ENCODE measurements at places on chromosomes 11 and 22. TPM values are rescaled to one million over a fixed set of nuclear protein-coding genes. Genes with fewer than 3 reads are reported as not detected.
A peak's percentile ranks its signal among the peaks of the same experiment; 100 is the strongest.

GRCh38 chr11:45264839-45265515 lies 21.2 kb downstream of the SYT13 start:
- no peak for ATAC-seq

DNA sequence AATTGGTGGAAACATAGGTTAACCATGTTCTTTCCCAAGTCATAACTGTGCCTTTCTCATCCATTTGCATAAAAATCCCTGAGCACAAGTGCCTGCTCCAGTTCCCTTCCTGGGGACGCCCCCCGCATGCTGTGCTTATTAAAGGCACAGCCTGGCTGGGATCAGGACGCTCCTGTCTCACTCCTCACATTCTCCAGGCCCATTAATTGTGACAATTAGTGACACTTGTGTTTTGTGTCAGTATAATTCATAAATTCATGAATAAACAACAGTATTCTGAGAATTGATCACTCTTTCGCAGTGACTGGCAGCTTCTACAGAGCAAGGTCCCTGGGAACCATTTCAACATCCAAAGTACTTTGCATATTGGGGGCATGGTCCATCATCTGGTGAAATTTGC lies 1354.4 kb downstream of the TBC1D22A start:
- ATAC-seq, result no peak

- no peak for ATAC-seq
These were observed 66.5 kb downstream of the ARHGAP42 start for GRCh38 chr11:100753571-100753970.

GRCh38 chr11:130102301-130103249 lies 32.9 kb downstream of the APLP2 start:
- ATAC-seq, result peak; percentile 23

DNA sequence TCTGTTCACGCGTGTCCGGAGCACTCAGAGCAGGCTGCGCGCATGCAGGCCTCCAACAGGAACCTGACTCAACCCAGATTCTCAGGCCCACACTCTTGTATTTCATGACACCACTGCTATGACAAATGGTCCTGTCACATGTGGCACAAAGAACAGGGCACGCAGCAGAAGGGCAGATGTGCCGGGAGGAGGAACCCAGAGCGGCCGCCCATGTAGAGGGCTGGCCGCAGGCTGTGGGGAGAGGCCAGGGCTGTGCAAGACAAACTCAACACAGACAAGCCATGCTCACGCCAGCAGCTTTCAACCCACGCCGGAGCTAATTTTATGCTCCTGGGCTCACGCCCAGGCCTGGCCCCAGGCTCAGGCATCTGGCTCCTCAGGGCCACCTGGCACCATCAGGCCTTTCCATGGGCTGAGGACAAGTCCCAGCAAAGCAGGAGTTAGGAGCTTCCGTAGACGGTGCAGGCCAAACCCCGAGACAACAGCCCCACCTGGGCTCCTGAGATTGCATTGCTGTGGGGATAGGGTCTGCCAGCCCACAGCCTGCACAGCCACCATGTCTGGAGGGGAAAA lies 40.0 kb downstream of the DUSP8 start:
- peak; percentile 88 for ATAC-seq

DNA sequence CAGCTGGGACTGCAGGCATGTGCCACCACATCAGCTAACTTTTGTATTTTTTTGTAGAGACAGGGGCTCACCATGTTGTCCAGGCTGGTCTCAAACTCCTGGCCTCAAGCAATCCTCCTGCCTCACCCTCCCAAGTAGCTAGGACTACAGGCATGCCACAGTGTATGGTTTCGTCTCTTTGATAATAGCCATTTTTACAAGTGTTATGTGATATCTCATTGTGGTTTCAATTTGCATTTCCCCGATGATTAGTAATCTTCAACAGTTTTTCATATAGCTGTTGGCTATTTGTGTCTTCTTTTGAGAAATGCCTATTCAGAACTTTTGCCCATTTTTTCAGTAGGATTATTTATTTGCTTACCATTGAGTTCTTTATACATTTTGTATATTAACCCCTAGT lies 9.0 kb upstream of the MTMR3 start:
- no peak for ATAC-seq

DNA sequence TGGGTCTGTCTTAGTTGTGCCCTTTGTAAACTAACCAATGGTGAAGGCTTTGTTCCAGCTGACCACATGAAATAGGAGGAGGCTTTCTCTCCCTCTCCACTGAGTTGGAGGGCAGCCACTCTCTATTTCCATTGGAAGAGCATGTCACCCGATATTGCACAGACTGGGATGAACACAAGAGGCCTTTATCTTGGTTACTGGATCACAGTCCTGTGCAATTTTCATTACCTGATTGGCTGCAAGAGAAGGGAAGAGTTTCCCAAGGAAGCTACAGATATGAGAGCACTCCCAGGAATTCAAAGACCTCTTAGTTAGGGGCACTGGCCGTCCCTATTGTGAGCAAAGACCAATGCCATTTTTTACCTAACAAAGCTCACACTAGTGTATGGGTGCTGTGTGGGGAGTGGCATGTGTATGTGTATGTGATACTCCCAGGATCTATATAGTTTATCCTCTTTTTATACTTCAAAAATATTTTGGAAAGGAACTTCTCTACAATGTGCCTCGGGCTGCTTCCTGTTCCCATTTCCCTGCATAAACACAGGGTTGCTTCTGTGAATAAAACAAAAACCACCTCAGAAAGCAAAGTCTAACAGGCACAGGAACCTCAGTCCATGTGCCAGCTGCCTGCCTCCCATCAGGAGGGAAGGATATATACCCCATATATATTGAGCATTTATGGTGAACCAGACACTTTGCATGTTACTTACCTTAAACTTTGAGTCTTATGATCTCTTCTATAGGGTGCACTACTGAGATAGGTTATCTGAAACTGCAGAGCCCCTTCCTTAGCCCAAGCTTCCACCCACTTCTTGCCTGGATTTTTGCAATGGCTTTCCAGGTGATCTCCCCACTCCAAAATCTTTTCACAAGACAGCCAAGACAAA lies 126.5 kb downstream of the RASSF10 start:
- ATAC-seq, result peak; percentile 95

DNA sequence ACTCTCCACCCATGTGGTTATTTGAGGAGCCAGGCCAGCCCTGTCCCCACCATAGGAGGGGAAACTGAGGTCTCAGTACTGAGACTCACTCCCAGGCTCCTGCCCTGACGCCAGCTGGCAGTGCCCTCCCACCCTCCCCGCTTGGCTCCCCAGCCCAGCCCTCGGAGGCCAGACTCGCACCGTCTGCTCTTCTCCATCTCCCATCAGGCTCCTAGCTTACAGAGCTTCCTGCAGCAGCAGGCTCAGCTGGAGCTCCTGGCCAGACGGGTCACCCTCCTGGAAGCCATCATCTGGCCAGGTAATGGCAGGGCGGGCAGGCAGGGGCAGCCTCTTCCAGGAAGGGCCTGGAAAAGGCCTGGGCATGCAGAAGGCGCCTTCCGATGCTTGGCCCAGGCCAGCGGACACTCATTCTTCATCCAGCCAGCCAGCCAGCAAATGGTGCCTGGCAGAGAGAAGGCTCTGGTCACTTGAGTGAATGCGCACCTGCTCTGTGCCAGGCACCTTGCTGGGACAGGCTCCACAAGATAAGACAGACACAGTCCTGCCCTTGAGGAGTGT lies 12.6 kb downstream of the RHBDD3 start:
- ATAC-seq, result no peak

- ATAC-seq, result peak; percentile 18
These were observed 54.6 kb upstream of the TOP3B start for GRCh38 chr22:22037229-22037628.

DNA sequence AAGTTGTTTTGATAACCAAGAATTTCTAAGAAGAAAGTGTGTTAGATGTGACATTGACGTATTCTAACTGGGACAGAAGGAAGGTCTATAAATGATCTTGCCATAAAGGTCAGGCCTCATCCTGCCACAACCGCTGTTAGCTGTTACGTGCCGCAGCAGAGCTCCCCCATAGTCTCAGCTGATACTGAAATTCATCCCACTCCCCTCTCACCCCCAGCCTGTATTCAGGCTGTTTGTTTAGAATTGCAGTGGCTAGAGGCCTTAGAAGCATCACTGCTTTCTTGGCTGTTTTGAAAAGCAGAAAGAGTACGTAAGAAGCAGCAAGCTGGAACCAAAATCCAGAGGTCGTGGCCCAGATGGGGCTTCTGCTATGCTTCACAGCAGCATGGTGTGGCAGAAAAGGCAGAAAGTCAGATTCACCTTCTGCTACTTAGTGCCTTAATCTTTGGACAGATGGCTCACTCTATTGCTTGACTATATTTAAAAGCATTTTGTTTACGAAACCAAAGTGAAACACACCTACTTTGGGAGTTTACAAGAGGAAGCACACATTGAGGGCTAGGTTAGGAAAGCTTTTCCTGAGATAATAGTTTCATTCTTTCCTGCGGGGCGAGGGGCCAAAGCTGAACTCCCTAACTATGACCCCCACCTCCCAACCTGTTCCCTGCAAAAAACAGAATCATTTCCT lies 950 bp upstream of the LAYN start:
- ATAC-seq, result no peak

GRCh38 chr11:65487467-65488272 lies 11.2 kb upstream of the MALAT1 start:
- peak; percentile 78 for ATAC-seq

GRCh38 chr11:61880031-61880430 lies 11.3 kb downstream of the FADS3 start:
- no peak for ATAC-seq

- no peak for ATAC-seq
These were observed 51.5 kb upstream of the POU2AF2 start for GRCh38 chr11:111193924-111194490.

- ATAC-seq, result no peak
These were observed 11.1 kb downstream of the NUMA1 start for GRCh38 chr11:72069200-72069599.

- peak; percentile 71 for ATAC-seq
These were observed 223.8 kb downstream of the LRRC4C start for GRCh38 chr11:41235668-41236067.

- peak; percentile 83 for ATAC-seq
These were observed 54.1 kb upstream of the ARHGAP42 start for GRCh38 chr11:100632941-100633452.

DNA sequence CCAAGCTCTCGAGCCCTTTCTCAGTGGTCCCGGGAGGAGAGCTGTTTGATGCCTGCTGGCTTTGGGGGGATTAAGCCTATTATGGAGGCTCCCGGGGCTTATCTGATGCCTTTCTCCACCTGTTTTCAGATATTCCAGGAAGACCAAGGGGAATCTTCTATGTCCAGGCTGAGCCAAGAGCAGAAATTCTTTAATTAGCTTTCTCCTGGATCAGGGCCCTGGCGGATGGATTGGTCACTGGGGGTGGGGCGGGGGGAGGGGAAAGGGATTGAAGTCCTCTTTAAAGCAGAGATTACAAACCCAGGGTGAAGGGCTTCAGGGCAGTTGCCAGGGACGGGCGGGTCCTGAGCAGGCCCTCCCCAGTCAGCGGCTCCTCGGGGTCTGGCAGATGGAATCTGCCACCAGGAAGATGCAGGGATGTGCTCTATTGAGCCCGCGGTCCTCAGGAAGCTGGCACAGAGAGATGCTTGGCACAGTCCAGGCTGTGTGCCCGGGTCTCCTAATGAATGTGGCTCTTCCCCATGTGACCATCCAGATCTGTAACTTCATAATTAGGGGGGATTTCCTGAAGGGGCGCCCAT lies 33.6 kb downstream of the MACROD1 start:
- no peak for ATAC-seq

DNA sequence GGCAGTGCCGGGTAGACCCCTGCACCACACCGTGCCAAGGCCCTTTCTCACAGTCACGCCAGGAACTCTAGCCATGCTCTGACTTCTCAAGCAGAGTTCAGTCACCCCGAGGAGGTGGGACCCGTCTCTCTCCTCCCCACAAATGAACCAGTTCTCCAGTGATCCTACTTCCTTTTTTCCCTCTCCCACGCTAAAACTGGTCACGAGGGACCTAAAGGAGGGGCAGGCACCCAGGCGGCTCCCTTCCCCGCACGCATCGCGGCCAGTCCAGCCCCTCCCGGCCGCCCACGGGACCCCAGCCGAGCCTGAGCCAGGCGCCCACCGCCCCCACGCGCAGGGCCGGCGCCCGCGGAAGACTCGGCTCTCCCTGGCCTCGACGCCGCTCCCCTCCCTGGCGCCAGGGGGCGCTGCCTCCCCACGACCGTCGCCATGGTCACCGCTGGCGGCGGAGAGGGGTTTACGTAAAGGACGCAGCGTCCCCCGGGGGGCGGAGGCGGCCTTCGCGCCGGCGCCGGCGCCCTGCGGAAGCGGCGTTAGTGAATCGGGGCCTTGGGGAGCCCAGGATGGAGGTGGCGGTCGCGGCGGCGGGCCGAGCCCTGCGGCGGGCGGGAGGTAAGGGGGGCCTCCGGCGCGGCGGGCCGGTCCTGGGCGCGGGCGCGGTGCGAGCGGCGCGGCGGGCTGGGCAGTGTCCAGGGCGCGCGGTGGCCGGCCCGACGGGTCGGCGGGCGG lies at the start of gene DAGLA:
Gene DAGLA (plus strand): TSS at position 499 of the 729 bp plus-strand sequence. CDS start 39,765 bp downstream, outside the sequence.
- ATAC-seq, result peak; percentile 65

GRCh38 chr22:19179497-19180048 lies 1.0 kb upstream of the SLC25A1 start:
- ATAC-seq, result peak; percentile 37

DNA sequence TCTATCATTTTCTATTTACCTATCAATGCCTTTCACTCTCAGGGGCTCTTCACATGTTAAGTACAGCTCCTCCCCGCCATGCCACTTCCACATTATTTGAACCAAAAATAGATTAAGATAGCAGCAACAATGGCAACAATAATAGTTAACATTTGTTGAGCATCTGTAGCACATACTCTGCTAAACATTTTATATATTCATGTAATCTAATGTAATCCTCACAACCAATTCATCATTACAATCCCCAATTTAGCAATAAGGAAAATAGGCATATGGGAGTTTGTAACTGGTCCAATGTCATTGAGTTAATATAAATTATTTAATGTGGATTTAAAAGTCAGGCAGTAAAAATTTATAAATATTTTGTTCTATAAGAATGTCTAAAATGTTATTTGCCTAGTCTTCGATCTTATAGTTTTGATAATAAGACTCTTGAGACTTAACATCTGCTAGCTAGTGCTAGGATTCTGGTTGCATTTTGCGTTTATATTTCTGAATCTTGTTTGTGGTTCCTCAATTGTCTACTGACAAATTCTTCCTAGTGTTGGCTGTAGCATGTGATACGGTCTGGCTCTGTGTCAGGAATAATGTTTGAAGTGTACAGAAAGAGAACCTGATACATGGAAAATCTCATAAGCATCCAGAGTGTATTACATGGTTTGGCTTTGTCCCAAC lies 621.5 kb upstream of the LUZP2 start:
- no peak for ATAC-seq

The CDC45 gene
- 0.58 TPM for total RNA-seq

The MCM5 gene
- total RNA-seq, result 61.6 TPM

The TUBA8 gene
- 3.2 TPM for total RNA-seq

The POLDIP3 gene
- 52.9 TPM for total RNA-seq

The GDPD4 gene
- not detected for total RNA-seq

The SERGEF gene
- 26.8 TPM for total RNA-seq

The TSPAN32 gene
- total RNA-seq, result 2.3 TPM

The TEX12 gene
- not detected for total RNA-seq

The FGF19 gene
- 0.29 TPM for total RNA-seq

The ACR gene
- total RNA-seq, result 0.44 TPM

The CARD10 gene
- total RNA-seq, result 1.1 TPM

The C11orf91 gene
- total RNA-seq, result 0.47 TPM

The KIF18A gene
- 0.86 TPM for total RNA-seq

The SCO2 gene
- total RNA-seq, result 1.4 TPM

The NXF1 gene
- total RNA-seq, result 49.6 TPM

The PAFAH1B2 gene
- 95.0 TPM for total RNA-seq

The SLC5A12 gene
- 3.3 TPM for total RNA-seq

All from motor neuron (in vitro differentiated cells).